Osteocyte (in vitro differentiated cells): ENCODE measurements at places on chromosomes 13 and 19. TPM values are rescaled to one million over a fixed set of nuclear protein-coding genes. Genes with fewer than 3 reads are reported as not detected.

The CYP4F12 gene
- not detected in 2 replicates for total RNA-seq

The CLEC4G gene
- total RNA-seq: not detected in 2 replicates

The CYP4F8 gene
- total RNA-seq: not detected in 2 replicates

The KIR3DL1 gene
- not detected in 2 replicates for total RNA-seq

The SPTBN4 gene
- 0.48 and 0.63 TPM in 2 replicates for total RNA-seq

The KANK3 gene
- total RNA-seq: 0.30 TPM in 1 of 2 replicates, not detected in the other

The CLN5 gene
- 42.3 and 43.3 TPM in 2 replicates for total RNA-seq
